ENCODE measurements at places on chromosomes 12 and 14.

DNA sequence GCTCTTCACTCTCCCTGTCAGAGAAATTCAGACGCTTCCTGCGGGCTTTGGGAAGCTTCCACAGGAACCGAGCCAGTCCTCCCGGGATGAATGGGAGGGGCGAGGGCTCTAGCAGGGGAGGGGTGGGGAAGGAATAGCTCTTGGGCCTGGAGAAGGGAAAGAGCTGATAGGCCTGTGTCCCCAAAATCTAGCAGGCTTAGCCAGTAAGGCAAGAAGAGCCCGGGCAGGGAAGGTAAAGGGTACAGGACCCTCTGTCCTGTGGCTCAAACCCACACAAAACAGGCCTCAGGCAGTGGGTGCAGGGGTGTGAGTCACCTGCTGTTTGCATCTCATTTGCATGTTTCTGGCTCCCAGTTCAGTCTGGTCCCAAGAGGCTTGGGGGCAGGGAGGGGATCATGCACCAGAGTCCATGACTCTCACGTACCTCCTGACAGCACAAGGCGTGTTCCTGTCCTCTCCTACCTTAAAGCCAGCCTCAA is 8.7 kb upstream of the SMUG1 start:
- no peak for DNase-seq

GRCh38 chr12:109064143-109064542 is 11.8 kb downstream of the USP30 start:
- DNase-seq = no peak

GRCh38 chr14:20143911-20144310 is 5.3 kb downstream of the OR4N5 start:
- DNase-seq = no peak

DNA sequence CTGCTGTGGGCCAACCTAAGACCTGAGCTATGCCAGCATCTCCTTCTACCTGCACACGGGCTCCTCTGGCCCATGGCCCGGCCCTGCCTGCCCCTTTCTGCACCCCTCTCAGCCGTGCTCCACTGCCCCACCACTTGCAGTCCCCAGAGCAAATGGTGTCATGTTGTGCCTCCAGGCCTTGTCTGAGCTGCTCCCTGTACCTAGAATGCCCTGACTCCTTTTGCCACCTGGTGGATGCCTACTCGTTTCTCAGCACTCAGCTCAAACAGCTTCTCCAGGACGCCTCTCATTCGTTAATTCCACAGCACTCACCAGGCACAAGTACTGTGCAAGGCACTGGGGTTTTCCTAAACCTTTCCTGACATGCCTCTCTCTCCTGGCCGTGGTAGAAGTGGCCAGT is 63.2 kb upstream of the PNMA1 start:
- no peak for DNase-seq

GRCh38 chr14:89379006-89379405 is 38.0 kb downstream of the FOXN3 start:
- DNase-seq = no peak

DNA sequence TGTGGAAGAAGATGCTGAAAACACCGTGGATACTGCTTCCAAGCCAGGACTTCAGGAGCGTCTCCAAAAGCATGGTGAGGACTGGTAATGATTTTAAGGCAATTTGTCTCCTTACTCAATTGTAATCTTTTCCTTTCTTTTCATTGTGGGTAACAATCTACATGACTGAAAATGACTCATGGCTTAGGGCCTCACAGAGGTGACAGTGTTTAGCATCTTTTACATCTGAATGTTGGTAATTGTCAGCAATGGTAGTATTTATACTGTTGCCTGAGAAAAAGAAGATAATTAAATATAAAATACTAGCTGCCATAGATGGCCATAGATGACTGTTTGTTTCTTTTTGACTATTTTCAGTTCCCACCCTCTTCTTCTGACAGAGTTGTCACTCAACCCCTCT is 31.6 kb downstream of the TULP3 start:
- no peak for DNase-seq

GRCh38 chr12:53496752-53497032 is 2.6 kb downstream of the MAP3K12 start:
- DNase-seq = no peak

DNA sequence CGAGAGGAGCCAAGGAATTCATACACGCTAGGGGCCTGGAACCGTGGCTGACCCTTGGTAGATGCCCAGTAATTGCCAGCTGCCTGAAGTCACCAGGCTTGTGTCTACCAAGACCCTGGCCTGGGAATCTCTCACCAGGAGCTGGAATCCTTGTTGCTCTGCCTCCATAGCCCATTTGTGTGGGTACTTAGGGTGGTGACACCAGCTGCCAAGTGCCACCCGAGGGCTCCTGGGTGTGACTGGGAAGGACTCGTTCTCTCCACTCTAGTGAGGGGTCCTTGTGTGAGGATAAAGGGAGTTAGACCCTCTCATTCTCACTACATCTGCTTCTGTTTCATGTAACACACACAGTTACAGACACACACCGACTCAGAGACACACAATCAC is 17.9 kb downstream of the SERPINA1 start:
- no peak for DNase-seq

GRCh38 chr12:47164724-47165439 is 85.1 kb upstream of the AMIGO2 start:
- DNase-seq = no peak

DNA sequence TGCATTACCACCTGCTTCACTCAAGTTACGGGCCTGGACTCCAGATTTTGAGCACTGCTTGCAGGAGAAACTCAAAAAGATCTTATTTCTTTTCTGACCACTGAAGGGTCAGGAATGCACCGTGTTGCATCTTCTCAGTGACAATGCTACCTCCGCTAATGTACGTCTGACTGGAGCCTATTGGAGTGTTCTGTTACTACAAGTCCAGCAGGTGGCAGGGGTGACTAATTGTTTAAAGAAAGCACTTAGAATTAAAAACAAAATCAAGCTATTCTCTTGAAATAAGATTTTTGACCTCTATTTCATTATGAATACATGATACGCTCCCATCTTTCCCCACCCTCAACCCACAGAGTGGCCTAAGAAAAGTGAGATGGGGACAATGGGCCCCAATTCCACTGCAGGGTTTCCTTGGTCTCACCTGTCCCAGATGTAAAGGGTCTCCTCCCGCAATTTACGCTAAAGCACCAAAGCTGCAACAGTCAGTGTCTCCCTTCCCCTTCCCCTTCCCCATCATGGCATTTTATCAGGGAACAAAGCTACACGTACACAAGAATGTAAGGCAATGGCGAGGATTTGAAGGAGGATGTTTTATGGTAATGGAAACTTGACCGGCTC is 2.2 kb downstream of the TBPL2 start:
- peak; percentile 14 for DNase-seq

DNA sequence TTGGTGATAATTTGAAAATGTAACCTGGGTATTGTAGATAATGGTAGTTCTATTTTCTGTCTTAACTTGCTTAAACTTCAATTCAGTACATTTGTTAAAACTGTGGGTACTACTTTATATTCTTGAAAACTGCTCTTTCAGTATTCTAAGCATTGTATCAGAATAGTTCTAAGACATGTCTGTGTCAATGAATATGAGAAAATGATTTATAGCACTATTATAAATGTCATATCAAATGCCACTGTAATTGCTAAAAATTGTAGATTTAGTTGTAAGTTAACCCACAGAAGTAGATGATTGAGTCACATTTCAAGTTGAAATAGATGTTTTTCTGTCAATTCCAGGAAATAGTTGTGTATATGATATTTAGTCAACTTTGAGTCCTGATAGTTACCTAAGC is 2.4 kb downstream of the NAA30 start:
- DNase-seq = no peak

GRCh38 chr12:120055231-120056000 is 61.1 kb downstream of the RAB35 start:
- DNase-seq = no peak

DNA sequence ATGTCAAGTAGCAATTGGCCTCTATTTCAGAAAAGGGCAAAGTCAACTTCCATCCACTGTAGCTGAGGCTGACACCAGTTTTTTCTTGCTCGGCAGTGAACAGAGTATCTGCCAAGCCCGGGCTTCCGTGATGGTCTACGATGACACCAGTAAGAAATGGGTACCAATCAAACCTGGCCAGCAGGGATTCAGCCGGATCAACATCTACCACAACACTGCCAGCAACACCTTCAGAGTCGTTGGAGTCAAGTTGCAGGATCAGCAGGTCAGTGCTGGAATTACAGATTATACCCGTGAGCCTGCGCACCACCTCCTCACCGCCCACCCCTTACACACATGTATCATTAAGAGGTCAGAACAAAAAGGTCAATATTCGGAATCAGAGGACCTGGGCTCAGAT is 19.4 kb downstream of the EVL start:
- no peak for DNase-seq

DNA sequence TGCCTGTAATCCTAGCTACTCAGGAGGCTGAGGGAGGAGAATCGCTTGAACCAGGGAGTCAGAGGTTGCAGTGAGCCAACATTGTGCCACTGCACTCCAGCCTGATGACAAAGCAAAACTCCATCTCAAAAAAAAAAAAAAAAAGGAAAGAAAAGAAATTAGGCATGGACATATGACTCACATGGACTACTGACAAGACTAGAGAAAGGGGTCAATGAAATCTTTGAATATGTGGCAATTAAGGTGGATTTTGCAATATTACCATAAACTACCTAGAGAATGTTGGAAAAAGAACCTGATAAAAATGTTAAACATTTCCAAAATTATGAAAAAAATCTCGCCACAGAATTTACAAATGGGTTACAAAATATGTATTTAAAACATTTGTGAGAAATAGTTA is 873.6 kb downstream of the C12orf50 start:
- DNase-seq = no peak

- no peak for DNase-seq
Measured at GRCh38 chr12:823028-823698, 70.8 kb downstream of the WNK1 start.

GRCh38 chr14:31320922-31321766 is 99.2 kb downstream of the HEATR5A start:
- no peak for DNase-seq

GRCh38 chr14:37566811-37567371 is 28.2 kb downstream of the FOXA1 start:
- DNase-seq = peak; percentile 6

GRCh38 chr14:100126401-100126800 is 33.0 kb downstream of the DEGS2 start:
- DNase-seq = no peak

- no peak for DNase-seq
Measured at GRCh38 chr12:12745576-12746211, 28.5 kb downstream of the CDKN1B start.

DNA sequence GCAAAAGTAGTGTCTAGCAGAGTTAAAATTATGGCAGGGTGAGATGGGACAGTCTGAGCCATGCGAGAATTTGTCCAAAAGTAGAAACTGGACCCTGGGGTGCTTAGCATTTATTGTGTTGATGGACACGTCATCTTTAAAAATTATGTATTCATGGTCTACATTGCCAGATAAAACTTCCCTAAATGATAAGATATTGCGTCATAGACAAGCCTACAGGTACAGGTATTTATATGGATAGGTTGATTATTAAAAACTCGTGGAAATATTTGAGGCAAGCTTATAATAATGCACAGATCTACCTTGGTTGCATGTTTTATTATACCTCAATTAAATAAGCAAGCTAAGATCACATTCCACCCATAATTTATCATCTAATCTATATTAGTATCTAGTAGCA is 196.0 kb upstream of the PDZRN4 start:
- DNase-seq = no peak

DNA sequence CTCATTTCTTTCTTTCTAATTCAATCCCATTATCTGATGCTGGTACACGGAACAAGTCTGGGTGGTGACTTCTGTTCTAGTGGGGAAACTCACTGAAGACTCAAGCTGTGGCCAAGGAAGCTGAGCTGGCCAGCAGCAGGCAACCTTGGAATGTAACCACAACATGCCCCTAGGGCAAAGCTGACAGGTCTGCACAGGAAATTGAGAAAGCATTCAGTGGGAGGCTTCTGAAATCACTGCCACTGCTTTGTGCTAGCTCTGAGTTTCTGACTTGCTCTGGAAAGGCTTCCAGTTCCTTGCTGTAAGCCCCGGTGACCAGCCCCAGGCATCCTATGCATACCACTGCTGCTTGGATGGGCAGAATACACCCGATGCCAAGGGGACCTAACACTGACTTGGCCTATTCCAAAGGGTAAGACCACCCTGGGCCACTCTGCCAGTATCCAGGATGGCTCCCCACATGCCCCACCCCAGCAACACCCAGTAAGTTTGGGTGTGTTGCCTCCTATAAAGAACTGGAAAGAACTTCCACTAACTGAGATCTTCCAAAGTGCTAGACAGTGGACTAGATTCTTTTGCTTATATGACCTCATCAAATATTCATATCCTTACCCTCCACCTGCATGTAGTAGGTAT is 84.5 kb upstream of the CDKN3 start:
- no peak for DNase-seq

DNA sequence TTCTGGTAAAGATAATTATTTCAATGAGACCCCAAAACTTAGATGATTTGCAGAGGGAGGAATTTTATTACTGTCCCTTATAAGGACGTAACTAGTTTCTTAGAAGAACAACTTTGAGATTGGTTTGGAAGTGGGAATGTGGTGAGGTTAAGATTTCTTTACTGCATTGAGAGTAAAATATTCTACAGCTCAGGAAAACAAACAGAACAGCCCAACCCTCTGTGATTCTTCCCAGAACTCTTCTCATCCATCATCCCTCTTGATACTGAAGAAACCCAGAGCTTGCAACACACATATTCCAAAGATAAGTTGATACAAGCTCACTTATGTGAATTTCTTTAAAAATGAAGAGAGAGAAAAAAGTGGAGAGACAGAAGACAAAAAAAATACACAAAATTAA is 234.2 kb downstream of the CRADD start:
- DNase-seq = no peak

GRCh38 chr12:123101526-123101925 is 49.4 kb downstream of the PITPNM2 start:
- DNase-seq = no peak

- DNase-seq = no peak
Measured at GRCh38 chr12:47394070-47394469, 311.8 kb downstream of the RPAP3 start.

- no peak for DNase-seq
Measured at GRCh38 chr12:45613296-45613695, 116.2 kb upstream of the ARID2 start.

- DNase-seq = no peak
Measured at GRCh38 chr14:58138031-58138713, 13.8 kb downstream of the ARMH4 start.

DNA sequence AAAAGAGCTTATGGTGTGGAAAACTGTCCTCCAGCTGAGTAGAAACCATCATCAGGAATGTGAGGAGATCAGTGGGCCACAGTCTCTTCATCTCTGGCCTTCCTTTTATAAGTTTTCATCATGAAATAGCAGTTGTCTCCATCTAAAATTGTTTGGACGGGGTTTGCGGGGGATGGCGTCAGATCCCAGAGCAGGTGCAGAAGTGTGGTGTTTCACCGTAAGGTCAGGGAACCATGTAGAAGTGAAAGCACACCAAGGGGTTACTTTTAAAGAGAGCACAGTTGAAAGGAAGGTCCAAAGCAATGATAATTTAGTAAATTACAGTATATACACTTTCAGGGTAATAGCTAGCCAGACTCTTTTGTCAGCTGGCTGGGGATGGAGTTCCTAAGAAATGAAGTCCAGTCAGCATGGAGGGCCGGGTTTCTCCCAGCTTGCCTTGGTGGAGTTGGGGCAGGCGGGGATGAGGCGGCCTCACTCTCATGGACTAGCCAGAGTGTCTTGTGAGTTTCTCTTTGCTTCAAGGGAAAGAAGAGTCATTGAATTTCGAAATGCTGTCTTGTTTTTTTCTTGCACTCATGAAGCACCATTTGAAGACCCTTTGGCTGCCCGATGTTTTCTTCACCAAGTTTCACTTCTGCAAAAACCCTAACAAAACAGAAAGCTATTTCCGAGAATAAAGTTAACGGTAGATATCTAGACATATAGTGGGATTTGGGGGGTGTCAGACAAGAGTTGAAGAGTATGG is 100.6 kb downstream of the ETV6 start:
- no peak for DNase-seq

Measured in NCI-H1092 (cell line).